ENCODE measurements at places on chromosomes 6 and 20. TPM values are rescaled to one million over a fixed set of nuclear protein-coding genes. Genes with fewer than 3 reads are reported as not detected.
A peak's percentile ranks its signal among the peaks of the same experiment; 100 is the strongest.

The PPP1R14C gene
- not detected for total RNA-seq

The PKHD1 gene
- 1.2 TPM for total RNA-seq

The SRMS gene
- not detected for total RNA-seq

The MCCD1 gene
- total RNA-seq = not detected

The CNR1 gene
- not detected for total RNA-seq

The PHF20 gene
- total RNA-seq = 14.8 TPM

The LPA gene
- 174 TPM for total RNA-seq

The CALHM6 gene
- total RNA-seq = 2.6 TPM

The SSTR4 gene
- total RNA-seq = not detected

- H3K4me3 ChIP-seq = no peak overlapping the region
- H3K36me3 ChIP-seq = no peaks in the 10 kb centered on the region
- H3K27me3 ChIP-seq = no peaks in the 10 kb centered on the region
Observed at GRCh38 chr6:150352321-150353296, 16.2 kb upstream of the IYD start.

DNA sequence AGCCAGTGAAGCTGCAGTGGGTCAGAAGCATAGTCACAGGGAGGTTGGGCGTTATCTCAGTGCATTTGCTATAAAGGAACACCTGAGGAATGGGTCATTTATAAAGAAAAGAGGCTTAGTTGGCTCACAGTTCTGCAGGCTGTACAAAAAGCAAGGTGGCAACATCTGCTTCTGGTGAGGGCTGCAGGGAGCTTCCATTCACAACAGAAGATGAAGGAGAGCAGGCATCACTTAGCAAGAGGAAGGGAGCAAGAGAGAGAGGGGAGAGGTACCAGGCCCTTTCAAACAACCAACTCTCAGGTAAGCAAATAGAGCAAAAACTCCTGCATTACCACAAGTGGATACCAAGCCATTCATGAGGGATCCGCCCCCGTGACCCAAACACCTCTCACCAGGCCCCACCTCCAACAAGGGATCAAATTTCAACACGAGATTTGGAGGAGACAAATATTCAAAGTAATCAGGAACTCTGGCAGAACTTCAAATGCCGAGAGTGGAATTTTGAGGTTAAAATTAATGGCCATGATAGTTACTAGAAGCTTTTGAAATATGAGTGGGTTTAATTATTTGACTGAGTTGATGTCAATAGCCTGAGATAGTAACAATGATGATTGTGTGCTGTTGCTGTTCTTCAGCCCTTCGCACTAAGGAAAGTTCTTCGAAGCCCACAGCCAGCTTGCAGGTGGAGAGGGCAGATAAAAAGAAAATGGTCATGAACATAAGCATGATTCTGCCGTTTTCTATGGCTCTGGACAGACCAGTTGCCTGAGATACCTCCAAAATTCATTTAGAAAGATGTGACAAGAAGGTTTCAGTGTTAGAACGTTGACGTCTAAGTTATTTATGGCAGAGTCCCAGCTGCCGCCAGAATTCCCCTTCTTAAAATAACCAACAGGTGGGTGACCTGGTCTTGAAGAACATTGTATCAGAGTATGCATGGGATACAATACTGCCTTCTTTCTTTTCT is 55.3 kb upstream of the ADTRP start:
- no peak overlapping the region for H3K4me3 ChIP-seq
- no peaks in the 10 kb centered on the region for H3K27me3 ChIP-seq
- peak overlapping the region; percentile 81 for H3K27ac ChIP-seq
- DNase-seq = peak; percentile 65

DNA sequence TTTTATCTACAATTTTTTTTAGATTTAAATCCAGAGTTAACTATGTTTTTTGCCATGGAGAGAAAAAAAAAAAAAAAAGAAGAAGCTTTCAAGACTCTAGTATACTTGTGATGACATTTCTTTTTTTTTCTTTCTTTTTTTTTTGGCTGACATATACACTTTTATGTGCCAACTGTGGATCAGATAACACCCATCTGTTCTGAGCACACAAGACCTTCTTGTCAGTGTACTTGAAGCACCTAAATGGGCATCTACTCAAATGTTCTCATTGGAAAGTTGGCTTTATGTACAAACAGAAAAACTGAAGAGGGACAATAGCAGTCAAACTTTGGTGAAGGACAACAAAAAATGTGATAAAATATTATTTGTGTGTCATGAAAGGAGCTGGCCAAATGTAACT is 904.5 kb downstream of the GRIK2 start:
- H3K36me3 ChIP-seq = no peaks in the 10 kb centered on the region
- no peak for DNase-seq
- H3K27ac ChIP-seq = no peak overlapping the region
- no peak overlapping the region for H3K4me3 ChIP-seq
- no peaks in the 10 kb centered on the region for H3K27me3 ChIP-seq
- H3K4me1 ChIP-seq = no peaks in the 10 kb centered on the region

GRCh38 chr6:3205913-3206312 is 21.5 kb downstream of the TUBB2B start:
- H3K36me3 ChIP-seq = no peaks in the 10 kb centered on the region
- DNase-seq = no peak
- H3K4me1 ChIP-seq = no peaks in the 10 kb centered on the region
- no peaks in the 10 kb centered on the region for H3K27me3 ChIP-seq

DNA sequence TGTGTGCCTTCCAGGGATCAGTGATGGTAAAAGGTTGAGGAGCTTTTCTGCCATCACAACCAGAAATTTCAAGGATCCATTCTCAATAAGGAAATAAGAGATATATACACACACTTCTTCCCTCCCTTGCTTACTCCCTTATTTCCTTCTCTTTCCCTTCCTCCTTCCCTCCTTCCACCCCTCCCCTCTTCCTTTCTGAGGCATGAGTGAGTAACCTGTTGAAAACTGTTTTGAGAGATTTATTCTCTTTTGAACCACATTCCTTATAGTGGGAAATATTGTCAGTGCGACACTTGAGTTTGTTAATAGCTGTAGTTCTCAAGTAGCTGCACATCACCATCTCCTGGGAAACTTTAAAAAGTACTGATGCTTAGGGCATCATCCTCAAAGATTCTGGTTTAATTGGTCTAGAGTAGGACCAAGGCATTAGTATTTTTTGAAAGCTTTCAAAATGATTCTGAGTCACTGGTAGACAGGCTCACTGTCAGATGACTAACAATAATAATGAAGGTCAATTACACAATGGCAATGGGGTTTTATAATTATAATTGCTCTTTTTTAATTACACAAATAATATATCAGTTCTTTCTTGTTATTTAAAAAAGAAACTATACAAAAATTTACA is 109.9 kb downstream of the POPDC3 start:
- no peaks in the 10 kb centered on the region for H3K27me3 ChIP-seq
- no peak overlapping the region for H3K4me3 ChIP-seq
- H3K36me3 ChIP-seq = no peaks in the 10 kb centered on the region
- H3K27ac ChIP-seq = no peak overlapping the region
- H3K4me1 ChIP-seq = no peaks in the 10 kb centered on the region
- no peak for DNase-seq

GRCh38 chr6:46243754-46244153 is 73.0 kb upstream of the ENPP5 start:
- H3K27me3 ChIP-seq = no peaks in the 10 kb centered on the region
- H3K4me1 ChIP-seq = no peaks in the 10 kb centered on the region
- DNase-seq = no peak

- H3K27me3 ChIP-seq = no peaks in the 10 kb centered on the region
- H3K27ac ChIP-seq = no peak overlapping the region
- no peaks in the 10 kb centered on the region for H3K36me3 ChIP-seq
- no peak for DNase-seq
- no peak overlapping the region for H3K4me3 ChIP-seq
Observed at GRCh38 chr6:95978230-95978629, 37.5 kb upstream of the FUT9 start.

DNA sequence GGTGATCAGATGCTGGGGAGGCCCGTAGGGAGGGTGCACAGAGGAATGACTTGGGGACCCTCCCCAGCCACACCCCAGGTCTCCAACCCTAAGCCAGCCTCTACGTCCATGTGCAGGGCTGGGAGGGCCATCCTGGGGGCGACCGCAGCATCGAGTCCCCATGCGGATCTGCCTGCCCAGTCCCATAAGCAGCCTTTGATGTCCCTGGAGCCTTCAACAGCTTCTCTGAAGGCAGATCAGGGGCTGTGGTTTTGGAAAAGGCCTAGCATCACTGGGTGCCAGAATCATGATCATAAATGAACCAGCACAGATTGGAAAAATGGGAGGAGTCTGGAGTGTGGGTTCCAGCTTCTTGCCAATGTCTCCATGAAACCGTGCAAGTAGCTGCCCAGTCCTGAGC is 22.9 kb downstream of the TOX2 start:
- no peaks in the 10 kb centered on the region for H3K36me3 ChIP-seq
- H3K27me3 ChIP-seq = no peaks in the 10 kb centered on the region
- H3K4me3 ChIP-seq = no peak overlapping the region
- H3K27ac ChIP-seq = no peak overlapping the region
- H3K4me1 ChIP-seq = no peaks in the 10 kb centered on the region

DNA sequence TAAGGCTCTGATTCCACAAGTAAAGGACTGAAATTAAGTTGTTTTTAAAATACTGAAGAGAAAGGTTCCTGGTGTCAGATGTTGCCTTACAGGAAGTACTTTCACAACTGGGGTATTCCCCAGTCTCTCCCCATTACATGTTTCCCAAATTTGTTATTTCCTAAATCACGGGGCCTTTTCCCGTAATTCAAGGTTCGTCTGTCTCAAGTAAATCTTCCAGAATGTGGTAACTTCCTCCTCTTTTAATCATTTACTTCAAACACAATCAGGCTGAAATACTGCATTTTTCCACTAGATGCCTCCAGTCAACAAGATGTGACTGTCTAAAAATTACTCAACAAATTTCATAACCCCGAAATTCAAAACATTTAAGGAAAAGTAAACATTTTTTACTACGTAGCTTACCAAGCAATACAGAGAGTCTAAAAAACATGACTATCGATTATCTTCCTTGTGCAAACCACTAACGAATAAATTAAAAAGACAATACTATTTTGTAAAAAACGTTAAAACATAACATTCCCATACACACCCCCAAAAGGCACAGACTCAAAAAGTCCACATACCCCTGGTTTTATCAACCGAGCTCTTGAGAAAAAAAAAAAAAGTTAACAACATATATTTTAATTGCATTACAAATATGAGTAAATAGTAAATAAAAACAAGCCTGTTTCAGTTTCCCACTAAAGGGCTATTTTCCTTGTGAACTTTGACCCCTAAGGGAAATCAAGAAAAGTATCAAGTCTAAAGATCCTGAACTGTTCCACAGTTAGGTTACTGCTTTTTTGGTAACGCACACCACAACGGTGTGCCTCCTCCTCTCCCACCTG is 1.7 kb downstream of the SOD2 start:
- H3K27me3 ChIP-seq = no peaks in the 10 kb centered on the region
- DNase-seq = no peak
- H3K36me3 ChIP-seq = peaks cover 32% of the 10 kb centered on the region
- no peaks in the 10 kb centered on the region for H3K4me1 ChIP-seq
- peak overlapping the region; percentile 83 for H3K4me3 ChIP-seq

DNA sequence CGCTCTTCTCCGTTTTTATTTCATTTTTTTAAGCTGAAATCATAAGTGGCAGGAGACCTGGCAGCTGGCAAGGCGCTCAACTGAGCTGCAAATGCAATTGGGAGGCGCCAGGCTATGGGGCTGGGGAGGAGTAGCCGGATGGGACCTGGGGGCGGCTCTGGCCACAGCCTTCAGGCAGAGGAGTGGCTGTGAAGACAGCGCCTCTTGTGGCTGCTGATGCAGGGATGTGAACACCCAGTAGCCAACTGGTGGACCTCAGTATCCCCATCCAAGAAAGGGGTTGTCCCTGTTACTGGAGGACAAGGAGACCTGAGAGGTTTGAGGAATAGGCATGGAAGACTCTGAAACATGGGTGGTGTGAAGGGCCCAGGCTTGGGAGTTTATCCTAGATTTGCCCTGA is 12.6 kb downstream of the KCNK17 start:
- peaks cover 28% of the 10 kb centered on the region for H3K4me1 ChIP-seq

- no peak overlapping the region for H3K27ac ChIP-seq
- no peaks in the 10 kb centered on the region for H3K36me3 ChIP-seq
- no peaks in the 10 kb centered on the region for H3K27me3 ChIP-seq
- no peaks in the 10 kb centered on the region for H3K4me1 ChIP-seq
- no peak overlapping the region for H3K4me3 ChIP-seq
Observed at GRCh38 chr6:41746107-41746506, 1.1 kb downstream of the PGC start.

DNA sequence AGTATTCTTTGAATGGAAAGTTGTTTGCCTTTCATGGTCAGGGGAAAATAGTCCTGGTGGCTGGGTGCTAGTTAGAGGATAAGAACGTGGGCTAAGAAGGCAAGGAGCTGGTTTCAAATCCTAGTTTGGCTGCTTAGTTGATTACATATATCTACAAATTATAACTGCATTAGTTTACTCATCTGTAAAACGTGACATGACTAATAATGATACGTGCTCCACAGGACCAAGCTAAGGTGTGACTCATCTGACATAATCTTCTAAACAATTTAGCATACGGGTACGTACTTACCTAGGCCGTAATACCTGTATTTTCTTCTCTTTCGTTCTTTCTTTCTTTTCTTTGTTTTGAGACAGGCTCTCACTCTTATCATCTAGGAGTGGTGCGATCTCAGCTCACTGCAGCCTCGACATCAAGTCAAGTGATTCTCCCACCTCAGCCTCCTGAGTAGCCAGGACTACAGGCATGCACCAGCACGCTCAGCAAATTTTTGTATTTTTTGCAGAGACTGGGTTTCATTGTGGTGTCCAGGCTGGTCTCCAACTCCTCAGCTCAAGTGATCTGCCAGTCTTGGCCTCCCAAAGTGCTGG is 1274.2 kb upstream of the GJE1 start:
- no peaks in the 10 kb centered on the region for H3K27me3 ChIP-seq
- H3K4me1 ChIP-seq = no peaks in the 10 kb centered on the region
- H3K27ac ChIP-seq = no peak overlapping the region
- DNase-seq = no peak
- H3K36me3 ChIP-seq = no peaks in the 10 kb centered on the region

- no peaks in the 10 kb centered on the region for H3K4me1 ChIP-seq
- H3K4me3 ChIP-seq = no peak overlapping the region
- H3K27me3 ChIP-seq = no peaks in the 10 kb centered on the region
- DNase-seq = no peak
- no peaks in the 10 kb centered on the region for H3K36me3 ChIP-seq
Observed at GRCh38 chr6:82968708-82969107, 96.9 kb downstream of the UBE3D start.

GRCh38 chr20:10565922-10566897 is 107.6 kb downstream of the JAG1 start:
- H3K4me3 ChIP-seq = no peak overlapping the region
- no peaks in the 10 kb centered on the region for H3K27me3 ChIP-seq
- no peaks in the 10 kb centered on the region for H3K36me3 ChIP-seq
- no peak for DNase-seq
- H3K4me1 ChIP-seq = no peaks in the 10 kb centered on the region

- no peaks in the 10 kb centered on the region for H3K36me3 ChIP-seq
- no peaks in the 10 kb centered on the region for H3K27me3 ChIP-seq
- no peaks in the 10 kb centered on the region for H3K4me1 ChIP-seq
- DNase-seq = no peak
Observed at GRCh38 chr20:17419479-17420041, 111.6 kb downstream of the BFSP1 start.

DNA sequence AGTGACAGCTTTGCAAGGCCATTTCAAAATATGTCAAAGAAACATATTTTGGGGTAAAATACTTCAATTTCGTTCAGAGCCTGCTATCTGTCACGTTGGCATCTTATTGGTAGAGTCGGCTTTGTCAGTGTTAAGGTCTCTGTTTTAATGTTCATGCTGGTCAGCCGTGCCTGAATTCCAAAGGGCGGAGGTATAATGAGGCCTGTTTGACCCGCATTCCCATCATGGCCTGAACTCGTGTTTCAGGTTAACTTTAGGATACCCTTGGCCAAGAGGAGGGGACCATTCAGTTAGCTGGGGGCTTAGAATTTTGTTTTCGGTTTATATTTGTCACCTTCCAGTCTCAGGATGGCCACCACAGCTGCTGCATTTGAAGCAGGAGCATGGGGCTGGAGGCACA is 236.4 kb downstream of the NFATC2 start:
- H3K36me3 ChIP-seq = no peaks in the 10 kb centered on the region
- H3K4me3 ChIP-seq = no peak overlapping the region
- H3K4me1 ChIP-seq = no peaks in the 10 kb centered on the region
- H3K27ac ChIP-seq = no peak overlapping the region

Measured in right lobe of liver (tissue), 6 donors.